ENCODE measurements at places on chromosomes 6 and 20.

GRCh38 chr20:9360431-9360830 is 154.0 kb upstream of the LAMP5 start:
- DNase-seq: no peak

- DNase-seq: no peak
Measured at GRCh38 chr6:158006331-158006730, 24.7 kb downstream of the SYNJ2 start.

DNA sequence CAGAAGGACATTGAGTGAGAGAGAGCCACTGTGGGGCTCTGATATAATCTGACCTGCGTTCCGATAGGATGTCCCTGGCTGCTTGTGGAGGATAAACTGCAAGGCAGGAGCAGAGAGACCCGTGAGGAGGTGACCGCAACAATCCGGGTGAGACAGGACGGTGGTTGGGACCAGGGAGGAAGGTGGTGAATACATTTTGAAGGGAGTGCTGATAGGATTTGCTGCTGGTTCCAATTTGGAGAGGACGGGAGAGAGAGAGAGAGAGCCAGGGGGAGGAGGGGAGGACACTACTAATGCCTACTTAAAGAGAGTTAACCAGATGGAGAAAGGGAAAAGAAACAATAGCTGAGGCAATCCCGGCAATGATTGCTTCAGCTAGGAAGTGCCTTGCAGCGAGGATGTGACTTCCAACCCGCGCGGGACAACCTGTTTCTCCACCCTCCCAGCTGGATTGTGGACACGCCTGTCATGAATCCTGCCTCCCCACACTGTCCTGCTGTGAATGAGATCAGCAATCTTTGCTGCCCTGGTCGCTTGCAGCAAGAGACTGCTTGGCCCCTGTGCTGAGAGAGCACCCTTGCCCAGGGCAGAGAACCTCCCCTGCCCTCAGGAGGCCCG is 199.0 kb upstream of the KCNG1 start:
- DNase-seq: peak; percentile 57

DNA sequence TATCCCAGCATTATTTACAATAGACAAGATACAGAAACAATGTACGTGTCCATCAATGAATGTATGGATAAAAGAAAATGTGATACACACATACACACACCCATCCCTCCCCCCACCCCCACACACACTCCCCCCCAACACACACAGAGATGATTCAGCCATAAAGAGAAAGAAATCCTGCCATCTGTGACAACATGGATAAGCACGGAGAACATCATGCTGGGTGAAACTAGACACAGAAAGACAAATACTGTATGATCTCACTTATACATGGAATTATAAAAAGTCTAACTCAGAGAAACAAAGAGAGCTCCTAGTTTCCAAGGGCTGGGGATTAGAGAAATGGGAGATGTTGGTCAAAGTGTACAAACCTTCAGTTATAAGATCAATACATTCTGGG is 104.8 kb upstream of the LY86 start:
- no peak for DNase-seq

- peak; percentile 51 for DNase-seq
Measured at GRCh38 chr6:4210629-4211419, 75.4 kb upstream of the ECI2 start.

GRCh38 chr6:134787261-134787877 is 162.5 kb downstream of the ALDH8A1 start:
- DNase-seq: no peak

DNA sequence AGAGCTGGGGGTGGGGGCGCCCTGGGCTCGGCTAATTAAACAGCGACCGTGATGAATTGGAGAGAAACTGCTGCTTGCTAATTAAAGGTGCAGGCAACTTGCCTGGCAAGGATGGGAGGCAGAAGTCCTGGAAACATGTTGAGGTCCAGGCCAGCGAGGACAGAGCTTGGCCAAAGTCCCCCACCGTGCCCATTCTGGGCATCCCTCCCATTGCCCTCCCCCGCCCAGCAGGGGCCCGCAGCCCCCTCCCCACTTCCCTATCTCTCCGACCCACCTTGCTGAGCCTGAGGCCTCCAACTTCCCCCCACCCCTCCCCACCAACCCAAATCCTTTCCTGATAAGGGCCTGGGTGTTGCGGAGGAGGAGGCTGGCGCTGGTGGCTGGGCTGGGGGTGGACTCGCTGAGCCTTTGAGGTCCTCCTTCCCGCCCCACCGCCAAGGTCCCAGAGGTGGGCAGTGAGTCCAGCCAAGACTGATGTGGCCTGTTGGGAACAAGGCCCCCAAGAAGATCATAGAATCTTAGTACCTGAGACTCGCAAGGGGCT is 23.3 kb downstream of the C20orf203 start:
- DNase-seq: no peak

DNA sequence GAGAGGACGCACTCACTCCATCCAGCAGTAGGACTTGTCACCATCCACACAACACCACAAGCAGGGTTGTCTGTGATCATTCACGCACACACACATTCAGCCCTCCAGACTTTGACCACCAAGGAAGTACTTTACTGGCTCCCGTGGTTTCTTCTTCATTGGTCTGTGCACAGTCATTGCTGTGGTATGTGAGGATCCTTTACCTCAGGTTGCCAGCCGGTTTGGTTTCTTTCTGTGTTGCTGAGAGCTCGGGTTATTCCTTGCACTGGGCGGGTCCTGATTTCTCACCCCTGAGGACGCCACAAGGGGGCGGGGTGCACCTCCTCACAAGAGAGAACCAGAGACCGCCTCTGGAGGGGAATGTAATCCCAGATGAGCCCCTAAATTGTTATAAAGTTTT is 11.2 kb downstream of the SLC35A1 start:
- peak; percentile 76 for DNase-seq

DNA sequence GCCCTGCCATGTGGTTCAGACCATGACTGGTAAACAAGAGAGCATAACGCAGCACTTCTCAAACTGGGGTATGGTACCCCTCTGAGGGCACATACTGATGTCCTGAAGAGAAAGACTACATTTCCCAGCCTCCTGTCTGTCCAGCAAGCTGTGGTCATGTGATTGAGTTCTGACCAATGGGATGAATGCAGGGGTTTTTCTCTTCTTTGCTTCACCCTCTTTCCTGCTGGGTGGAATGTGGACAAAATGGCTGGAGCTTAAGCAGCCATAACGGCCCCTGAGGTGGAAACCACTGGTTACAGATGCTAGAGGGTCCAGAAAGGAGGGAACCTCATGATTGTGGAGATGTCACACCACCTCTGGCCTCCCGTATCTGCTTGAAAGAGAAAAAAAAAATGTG is 19.4 kb upstream of the KCNB1 start:
- DNase-seq: peak; percentile 31

DNA sequence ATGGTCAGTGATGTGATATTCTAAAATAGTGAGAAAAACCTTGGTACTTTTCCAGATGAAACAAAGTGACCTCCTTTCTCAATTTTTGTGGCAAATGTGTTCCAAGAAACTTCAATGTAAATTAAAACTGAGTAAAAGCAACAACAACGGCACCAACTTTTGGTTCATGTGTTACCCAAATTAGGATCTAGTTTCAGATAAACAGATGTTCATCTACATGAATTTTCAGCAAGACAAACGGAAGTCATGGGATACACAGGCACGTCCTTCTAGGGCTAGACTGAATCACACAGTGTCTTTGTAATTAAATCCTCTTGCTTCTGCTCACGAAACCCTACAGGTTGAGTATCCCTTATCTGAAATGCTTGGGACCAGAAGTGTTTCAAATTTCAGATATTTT is 915.2 kb downstream of the TFAP2A start:
- DNase-seq: no peak

- DNase-seq: no peak
Measured at GRCh38 chr6:32761548-32761947, 1.8 kb downstream of the HLA-DQB2 start.

DNA sequence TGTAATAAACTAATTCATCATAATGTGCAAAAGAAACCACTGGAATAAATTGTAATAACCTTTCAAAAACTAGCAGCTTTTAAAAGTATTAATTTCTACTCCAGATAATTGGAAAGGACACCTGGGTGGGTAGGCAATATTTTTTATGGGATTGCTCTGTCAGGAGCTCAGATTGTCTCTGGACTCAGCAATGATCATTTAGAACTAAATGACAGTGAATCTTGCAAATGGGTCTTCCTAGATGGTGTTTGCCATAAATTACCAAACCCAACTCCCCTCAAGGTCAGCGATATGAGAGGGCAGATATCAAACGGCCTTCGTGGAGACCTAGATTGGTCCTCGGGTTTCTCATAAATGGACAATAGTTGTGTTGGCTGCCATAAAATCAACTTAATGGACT is 181.9 kb downstream of the HS3ST5 start:
- no peak for DNase-seq

GRCh38 chr6:169799474-169799926 is 48.1 kb downstream of the ERMARD start:
- DNase-seq: no peak

GRCh38 chr20:57710841-57711240 is 1.0 kb upstream of the PMEPA1 start:
- no peak for DNase-seq

GRCh38 chr20:53809217-53809616 is 215.6 kb upstream of the ZNF217 start:
- no peak for DNase-seq

DNA sequence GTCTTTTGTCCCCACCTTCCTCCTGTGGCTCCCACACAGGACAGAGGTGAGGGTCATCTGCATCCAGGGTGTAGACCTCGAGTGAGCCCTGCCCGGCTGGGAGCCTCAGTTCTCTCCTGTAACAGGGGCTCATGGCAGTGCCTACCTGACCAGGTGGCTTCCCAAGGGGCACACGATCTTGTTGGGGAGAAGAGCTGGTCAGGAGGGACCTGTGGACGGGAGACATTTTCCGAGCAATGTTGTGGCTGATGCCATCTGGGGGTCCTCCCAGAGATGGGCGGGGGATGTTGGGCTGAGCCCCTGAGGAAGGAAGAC is 51.9 kb downstream of the CEBPB start:
- DNase-seq: no peak

- no peak for DNase-seq
Measured at GRCh38 chr20:38450412-38450975, 15.4 kb upstream of the SNHG17 start.

- DNase-seq: no peak
Measured at GRCh38 chr20:63150391-63150898, 65.5 kb downstream of the YTHDF1 start.

GRCh38 chr6:21900730-21901129 is 307.2 kb downstream of the SOX4 start:
- DNase-seq: peak; percentile 60

DNA sequence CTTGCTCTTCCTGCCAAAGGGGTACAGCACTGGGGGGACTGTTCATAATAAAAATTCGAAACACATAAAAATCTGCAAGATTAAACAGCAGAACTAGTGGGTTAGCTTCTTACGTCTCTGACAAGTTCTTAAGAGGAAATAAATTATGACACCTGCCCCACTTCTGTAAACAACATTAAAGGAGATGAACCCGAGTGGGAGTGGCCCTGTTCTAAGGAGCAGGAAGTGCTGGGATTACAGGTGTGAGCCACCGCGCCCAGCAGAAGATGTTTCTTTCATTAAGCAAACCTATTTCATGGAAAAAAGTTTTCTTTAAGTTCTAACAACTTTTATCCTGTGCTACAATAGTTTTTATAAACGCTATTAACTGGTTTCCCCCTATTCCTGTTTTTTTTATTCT is 24.6 kb downstream of the USP45 start:
- no peak for DNase-seq

Measured in H4 (cell line).